Stimulated activated CD4-positive, alpha-beta T cell treated with anti-CD3 and anti-CD28 coated beads, TNF-alpha, amount 100 ng/mL, for 1 hour (primary cell): ENCODE measurements at places on chromosomes 12 and 14.

DNA sequence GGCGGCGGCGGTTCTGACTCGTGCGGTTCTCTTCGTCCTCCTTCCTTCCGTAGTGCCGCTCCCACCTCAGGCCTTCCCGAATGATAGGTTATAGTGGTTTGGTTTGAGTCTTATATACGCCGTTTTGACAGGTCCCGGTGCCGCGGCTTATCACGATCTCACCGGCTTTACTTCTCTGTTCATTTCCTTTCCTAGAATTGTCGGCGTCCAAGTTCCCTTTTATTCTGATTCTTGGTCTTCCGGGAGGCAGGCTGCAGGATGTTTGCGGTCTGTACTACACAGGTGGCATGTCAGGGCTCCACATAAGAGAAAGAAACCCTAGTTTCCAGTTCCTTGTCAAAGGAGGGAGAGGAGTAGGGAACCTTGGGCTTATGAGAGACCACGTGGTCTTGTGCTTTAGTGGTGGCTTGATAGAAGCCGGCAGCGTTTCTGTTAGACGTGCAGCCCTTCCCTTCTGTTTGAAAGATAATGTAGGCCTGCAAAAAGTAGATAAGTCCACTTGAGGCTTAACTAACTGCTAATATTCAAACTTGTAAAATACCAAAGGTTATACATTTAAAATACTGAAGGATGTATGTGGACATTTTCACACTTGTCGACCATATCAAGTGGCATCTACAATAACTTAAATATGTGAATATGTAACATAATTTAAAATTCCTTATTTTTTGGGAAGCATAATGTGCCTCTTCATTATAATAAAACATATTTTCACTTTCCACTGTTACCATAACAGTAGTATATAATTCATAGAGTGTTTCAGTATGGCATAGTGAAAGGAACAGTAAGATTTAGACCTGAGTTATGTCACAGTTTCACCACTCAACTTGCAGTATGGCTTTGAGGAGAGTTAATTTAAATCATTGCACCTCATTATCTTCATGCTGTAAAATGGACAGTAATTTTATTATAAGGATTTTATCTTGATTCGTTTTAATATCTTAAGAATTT, 804 bp downstream of the USP15 start:
- DNase-seq, result peak; percentile 4

- DNase-seq, result no peak
Measured at GRCh38 chr12:57839996-57840395, 6.5 kb downstream of the CTDSP2 start.

DNA sequence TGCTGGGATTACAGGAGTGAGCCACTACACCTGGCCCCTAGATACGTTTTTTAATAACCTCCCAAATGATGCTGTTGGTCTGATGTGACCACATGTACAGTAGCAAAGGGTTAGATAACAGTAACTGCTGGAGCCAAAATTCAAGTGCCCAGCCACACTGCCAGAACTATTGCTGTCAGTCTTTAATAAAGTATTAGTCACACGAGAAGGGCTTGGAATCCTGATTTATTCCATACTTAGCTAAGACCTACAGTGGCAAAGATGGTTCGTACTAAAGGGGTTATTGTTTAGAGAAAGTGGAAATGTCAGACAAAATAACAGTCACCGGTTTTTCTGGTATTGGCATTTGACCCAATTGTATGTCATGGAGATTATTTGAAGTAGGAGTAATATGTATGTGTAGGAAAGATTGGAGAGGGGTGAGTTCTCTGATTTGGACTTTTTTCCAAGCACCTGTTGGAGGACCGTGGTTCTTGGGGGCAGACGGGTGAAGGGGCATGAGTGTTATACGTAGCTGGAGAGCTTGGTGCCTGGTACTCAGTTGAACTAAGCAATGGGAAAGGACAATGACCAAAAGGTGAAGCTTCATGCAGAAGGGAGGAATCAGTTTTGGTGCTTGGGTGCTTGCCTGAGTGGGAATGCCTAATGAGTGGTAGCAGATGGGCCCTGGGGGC, 9.7 kb downstream of the TUBA1C start:
- no peak for DNase-seq

GRCh38 chr12:28027328-28027727, 54.8 kb upstream of the PTHLH start:
- DNase-seq, result no peak

- DNase-seq, result no peak
Measured at GRCh38 chr14:51432302-51432948, 192.4 kb downstream of the TMX1 start.

GRCh38 chr12:21815306-21816062, 41.0 kb upstream of the KCNJ8 start:
- no peak for DNase-seq

DNA sequence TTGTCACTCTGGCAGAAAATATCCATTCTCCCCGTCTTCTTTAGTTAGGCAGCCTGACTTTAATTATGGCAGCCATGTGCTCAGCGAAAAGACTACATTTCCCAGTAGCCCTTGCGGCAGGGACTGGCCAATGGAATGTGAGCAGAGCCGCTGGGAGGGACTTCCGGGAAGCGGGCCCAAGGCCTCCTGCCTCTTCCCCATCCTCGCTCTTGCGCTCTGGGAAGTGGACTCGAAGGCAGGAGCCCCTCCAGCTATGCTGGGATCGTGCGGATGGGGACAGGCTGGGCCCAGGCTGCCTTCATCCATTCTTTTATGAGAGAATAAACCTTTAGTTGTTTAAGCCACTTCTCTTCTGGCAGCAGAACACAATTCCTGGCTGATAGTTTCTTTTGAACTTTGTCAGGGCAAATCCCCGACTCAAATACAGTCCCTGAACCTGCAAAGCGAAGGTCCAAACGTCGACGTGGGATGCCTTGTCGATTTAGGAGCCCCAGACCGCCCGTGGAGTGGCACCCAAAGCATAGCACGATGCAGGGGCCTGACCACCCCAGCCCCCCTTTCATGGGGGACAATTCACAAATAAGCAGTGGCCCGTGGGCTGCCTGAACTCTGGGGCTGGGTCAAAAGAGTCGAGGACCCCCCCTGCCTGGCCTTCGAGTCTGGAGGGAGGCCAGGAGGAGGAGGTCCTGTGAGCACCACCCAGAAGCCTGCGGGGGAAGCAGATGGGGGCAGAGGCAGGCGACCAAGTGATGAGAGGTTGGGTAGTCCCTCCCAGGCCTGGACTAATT, 15.6 kb upstream of the LRTM2 start:
- DNase-seq, result peak; percentile 48

DNA sequence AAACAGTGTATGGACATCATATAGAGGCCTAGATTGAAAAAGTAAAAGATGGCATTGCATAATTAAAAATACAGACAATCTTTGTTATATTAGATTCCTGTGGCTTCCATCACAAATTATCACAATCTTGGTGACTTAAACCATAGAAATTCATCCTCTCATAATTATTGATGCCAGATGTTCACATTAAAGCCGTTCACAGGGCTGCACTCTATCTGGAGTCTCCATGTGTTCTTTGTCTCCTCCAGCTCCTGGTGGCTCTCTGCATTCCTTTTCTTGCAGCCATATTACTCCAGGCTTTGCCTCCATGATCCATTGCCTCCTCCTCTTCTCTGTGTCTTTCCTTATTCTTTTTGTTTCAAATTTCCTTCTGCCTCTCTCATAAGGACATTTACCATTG, 875.7 kb upstream of the USP15 start:
- no peak for DNase-seq
